ENCODE measurements at places on chromosomes 2 and 18.

DNA sequence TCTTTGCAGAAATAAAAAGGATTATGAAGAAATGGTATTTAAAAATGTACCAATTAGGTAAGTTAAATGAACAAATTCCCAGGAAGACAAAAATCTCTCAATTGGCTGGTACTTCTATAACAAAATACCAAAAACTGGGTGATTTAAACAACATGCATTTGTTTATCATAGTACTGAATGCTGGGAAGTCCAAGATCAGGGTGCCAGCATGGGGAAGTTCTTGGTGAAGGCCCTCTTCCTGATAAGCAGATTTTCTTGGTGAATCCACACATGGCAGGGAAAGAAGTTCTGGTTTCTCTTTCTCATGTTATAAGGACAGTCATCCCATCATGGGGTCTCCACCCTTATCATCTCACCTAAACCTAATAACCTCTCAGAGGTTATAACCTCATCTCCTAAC lies 271.6 kb upstream of the SETBP1 start:
- DNase-seq = no peak

- DNase-seq = no peak
These were observed 164.8 kb downstream of the WDR7 start for GRCh38 chr18:56815926-56816325.

DNA sequence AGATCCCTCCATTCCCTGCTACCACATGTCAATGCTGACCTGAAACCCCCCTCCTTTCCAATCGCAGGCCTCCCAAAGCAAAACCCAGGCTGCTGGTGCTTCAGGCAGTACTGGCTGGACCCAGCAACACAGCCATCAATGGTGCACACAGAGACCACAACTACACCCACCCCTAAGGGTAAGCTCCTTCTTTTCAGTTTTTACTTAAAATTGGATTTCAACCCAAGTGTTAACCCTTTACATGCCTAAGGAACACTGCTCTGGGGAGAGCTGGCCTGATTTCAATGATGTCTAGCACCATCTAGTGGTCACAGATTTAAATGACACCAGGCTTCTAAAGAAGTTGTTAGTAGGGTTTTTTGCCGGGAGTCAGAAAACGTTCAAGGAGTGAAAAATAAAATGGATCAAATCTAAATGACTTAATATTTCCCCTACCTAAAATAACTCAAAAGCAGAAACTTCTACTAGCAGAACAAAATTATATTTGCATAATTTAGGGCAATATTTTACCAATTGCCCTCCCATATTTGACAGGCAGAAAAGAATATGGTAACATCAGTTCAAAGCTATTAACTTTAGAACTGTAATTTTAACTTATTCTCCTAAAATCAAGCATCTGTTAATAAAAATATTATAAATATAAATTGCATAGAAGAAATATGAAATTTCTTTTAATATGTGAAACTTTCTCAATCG lies 24.6 kb downstream of the FECH start:
- DNase-seq = no peak

DNA sequence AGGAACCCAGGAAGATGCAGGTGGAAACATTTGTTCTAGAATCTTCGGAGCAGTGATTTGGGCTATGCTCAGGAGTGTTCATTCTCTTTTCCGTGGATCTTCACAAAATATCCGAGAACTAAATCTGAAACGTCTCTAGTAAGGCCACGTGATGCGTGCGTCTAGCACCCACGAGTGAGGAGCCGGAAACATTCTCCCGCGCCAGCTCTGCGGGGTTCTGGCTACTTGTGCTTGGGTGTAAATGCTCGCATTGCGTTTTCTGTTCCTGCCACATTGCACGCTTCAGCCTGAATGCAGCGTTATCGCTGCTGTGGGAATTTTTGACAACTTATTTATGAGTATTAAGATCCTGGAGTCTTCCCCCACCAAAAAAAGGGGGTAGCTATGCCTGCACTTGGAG lies 71.4 kb downstream of the KLHL29 start:
- no peak for DNase-seq

DNA sequence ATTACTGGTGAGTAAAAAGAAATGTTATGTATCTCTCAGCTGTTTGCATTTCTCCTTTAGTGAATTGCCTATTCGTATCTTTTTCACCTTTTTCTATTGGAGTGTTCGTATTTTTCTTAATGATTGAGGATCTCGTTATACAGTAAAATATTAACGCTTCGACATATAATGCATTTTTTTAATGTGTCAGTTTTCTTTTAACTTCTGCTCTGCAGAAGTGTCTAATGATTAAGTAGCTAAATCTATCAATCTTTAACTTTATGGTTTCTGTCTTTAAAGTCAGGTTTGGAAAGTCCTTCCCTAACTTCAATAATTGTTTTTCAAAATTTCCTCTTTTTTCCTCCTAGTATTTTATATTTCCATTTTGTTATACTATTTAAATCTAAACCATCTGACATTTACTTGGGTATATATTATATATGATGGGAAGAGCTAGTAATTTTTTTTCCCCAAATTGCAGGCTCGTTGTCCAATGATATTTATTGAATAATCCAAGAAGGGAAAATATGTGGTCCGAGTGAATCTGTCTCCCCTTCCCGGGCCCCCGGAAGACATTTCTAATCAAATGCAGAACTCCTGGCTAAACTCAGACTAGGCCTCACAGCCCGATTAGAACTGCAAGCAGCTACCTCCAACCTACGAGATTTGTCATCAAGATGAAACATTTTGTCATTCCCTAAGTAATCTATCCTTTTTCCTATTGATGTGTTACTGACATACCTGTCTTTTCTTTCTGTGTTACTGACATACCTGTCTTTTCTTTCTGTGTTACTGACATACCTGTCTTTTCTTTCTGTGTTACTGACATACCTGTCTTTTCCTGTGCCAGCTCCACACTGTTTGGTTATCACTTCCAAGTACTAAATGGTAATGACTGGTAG lies 17.2 kb downstream of the PCBP1 start:
- DNase-seq = no peak

GRCh38 chr2:3518496-3519254 lies 656 bp downstream of the ADI1 start:
- DNase-seq = peak; percentile 96

DNA sequence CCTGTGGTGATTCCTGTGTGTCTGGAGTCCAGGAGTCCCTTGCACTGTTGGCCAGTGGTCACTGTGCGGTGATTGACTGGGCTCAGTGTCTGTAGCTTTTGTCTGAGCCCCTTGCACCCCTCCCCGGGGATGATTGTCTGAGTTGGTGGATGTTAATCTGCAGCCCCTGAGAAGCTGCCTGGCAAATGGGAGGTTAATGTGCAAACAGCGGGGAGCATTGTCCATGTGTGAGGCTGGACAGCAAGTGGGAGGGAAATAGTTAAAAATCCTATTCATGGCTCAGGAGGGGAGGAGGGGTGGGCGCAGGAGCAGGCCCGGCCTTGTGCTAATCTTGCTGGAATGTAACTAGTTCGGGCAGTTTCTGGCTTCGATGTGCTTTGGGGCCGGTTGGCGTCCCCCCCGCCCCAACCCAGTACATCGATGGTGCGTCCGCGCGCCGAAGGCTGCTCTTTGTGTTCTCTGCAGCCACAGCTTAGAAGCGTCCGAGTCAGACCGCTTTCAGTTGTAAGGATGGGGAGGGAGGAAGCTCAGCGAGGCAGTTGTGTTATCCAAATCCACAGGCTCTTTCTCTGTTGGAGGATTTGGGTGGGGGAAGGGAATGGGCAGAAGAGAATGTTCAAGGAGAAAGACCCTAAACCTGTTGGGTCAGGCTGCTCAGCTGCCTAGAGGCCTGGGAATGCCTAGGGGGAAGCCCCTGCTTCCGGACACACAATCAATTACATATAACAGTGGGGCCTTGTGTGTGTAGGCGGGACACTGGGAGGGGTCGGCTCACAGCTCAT lies 71.8 kb downstream of the TGOLN2 start:
- DNase-seq = no peak

DNA sequence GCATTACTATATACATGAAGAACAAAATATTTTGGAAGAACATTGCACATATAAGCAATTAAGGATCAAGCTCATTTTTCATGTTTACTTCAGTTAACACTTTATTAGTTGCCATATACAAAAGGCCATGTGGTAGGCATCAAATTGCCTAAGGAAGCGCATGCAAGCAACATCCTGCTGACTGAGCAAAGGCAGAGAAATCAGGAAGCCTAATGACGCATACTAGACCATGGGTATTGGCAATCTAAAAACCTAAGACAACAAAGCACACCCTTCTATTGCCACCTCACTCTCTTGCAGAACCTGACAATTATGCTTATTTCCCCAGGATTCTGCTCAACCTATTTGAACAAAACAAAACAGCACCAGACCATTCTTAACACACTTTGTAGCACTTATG lies 171.9 kb downstream of the STK39 start:
- DNase-seq = no peak

DNA sequence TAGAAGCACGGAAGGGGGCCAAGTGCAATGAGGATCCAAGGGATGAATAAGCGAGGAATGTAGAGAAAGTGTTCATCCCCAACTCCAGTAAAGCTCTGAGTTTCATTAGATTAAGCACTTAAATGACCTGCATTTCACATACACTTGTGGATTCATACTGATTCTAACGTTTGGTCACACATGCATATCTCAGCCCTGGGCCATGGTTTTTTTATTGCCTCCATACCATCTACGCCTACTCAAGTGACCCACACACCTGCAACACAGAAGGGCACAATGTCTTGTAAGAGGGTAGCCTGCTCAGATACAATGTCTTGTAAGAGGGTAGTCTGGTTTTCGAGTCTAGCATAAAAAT lies 566 bp upstream of the MRPS5 start:
- DNase-seq = no peak

GRCh38 chr18:64333584-64333983 lies 184.7 kb upstream of the LINC00305 start:
- DNase-seq = no peak

- no peak for DNase-seq
These were observed 255.8 kb upstream of the EPAS1 start for GRCh38 chr2:46041434-46041833.

DNA sequence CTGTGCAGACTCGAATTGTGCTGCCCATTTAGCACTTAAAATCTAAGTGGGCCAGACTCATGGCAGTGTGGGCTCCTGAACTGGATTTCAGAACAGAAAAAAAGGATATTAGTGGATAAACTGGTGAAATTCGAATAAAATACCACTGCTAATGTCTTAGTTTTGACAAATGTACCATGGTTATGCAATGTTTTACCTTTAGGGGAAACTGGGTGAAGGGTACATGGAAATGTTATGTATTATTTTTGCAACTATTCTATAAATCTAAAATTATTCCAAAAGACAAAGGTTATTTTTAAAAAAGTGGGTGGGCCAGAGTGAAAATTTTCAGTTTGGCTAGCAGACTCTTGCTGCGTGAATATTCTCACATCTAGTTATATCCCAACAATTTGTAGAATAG lies 260.6 kb upstream of the CCDC68 start:
- DNase-seq = no peak

DNA sequence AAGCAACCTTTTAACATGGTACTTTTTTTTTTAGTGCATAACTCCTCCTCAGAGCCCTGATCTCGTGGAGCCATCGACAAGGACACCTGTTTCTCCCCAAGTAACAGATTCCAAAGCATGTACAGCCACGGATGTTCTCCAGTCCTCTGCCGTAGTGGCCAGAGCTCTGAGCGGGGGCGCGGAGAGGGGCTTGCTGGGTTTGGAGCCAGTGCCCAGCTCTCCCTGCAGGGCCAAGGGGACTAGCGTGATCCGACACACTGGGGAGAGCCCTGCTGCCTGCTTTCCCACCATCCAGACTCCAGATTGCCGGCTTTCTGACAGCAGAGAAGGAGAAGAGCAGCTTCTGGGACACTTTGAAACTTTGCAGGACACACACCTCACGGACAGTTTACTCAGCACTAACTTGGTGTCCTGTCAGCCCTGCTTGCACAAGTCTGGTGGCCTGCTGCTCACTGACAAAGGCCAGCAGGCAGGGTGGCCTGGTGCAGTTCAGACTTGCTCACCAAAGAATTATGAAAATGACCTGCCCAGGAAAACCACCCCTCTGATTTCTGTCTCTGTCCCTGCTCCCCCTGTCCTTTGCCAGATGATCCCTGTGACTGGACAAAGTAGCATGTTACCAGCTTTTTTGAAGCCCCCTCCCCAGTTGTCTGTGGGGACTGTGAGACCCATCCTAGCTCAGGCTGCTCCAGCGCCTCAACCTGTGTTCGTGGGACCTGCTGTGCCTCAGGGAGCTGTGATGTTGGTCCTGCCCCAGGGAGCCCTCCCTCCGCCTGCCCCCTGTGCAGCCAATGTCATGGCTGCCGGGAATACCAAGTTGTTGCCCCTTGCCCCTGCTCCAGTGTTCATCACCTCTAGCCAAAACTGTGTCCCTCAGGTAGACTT lies 4.5 kb downstream of the KLF11 start:
- DNase-seq = no peak

- DNase-seq = no peak
These were observed 62.1 kb downstream of the GBX2 start for GRCh38 chr2:236105955-236106607.

- DNase-seq = peak; percentile 25
These were observed 56.6 kb downstream of the SP100 start for GRCh38 chr2:230472621-230473018.

GRCh38 chr2:215236131-215236530 lies 75.7 kb upstream of the ATIC start:
- DNase-seq = no peak

- DNase-seq = no peak
These were observed 7.6 kb downstream of the ESPNL start for GRCh38 chr2:238107525-238108422.

GRCh38 chr2:138500592-138501424 lies 762 bp upstream of the SPOPL start:
- DNase-seq = no peak

GRCh38 chr2:177541258-177541991 lies 148.9 kb downstream of the AGPS start:
- DNase-seq = no peak

DNA sequence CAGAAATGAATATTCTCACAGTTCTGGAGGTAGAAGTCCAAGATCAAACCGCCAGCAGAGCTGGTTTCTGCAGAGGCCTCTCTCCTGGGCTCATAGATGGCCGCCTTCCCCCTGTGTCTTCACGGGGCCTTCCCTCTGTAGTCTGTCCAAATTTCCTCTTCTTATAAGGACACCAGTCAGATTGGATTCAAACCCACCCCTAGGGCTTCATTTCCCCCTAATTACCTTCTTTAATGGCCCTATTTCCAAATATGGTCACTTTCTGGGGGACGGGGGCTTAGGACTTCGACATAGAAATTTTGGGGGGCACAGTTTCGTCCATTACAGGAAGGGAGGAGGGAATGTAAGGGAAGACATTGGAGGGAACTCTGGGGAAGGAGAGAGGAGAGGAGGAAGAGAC lies 132.6 kb downstream of the DDX1 start:
- DNase-seq = no peak

GRCh38 chr2:85950743-85951142 lies 62.0 kb upstream of the ST3GAL5 start:
- no peak for DNase-seq

GRCh38 chr2:23925702-23926289 lies 1.1 kb downstream of the ATAD2B start:
- DNase-seq = peak; percentile 35

GRCh38 chr18:10814336-10814735 lies 288.5 kb downstream of the NAPG start:
- DNase-seq = no peak

- no peak for DNase-seq
These were observed 13.1 kb downstream of the FBLN7 start for GRCh38 chr2:112151271-112151670.

Measured in activated T-cell treated with anti-CD3 and anti-CD28 coated beads for 4 hours (primary cell).